ENCODE measurements at places on chromosomes 2 and 18.

DNA sequence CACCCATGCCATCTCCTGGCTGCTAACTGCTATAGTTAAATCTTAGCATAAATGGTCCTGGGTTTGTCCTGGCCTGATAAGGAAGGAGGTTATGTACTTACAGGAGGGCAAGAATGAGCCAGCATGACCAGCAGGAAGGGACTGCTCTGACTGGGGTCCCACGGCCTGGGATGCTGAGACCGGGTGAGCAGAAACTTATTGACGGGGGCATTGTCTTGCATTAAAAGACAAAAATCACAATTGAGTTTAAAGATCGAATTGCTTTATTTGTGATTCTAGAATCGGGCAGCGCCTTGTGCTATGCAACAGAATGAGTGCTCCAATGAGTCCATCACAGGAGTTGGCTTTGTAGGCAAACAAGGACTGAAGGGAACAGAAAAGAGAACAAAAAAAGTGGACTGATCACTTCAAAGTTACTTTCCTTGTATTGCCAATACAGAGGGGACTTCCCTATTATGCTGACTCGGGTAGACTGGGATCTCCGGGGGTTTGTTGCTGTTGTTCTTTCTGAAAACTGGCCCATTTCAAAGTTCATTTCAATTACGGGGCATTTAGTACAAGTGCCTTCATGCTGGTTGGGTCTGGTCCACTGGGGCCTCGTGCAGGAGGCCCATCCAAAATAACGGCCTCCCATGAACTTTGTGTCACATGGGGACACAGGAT is 87.1 kb upstream of the SLC66A3 start:
- no peak for DNase-seq

DNA sequence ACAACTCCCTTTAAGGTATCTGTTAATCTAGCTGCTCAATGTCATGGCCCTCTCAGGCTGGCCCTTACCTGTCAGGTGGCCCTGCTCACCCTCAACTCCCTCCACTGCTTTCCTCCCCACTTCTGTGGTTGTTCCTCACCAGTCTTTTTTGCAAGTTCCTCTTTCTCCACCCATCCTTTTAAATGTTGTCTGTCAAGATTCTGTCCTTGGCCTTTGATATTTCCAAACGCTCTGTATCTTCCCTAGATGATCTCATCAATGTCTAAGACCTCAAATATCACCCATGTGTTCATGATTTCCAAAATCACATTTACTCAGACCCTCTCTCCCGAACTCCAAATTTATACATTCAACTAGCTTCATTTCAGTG is 3.5 kb downstream of the PTPN2 start:
- DNase-seq = no peak

GRCh38 chr2:195360242-195360641 is 296.8 kb upstream of the SLC39A10 start:
- DNase-seq = no peak

- DNase-seq = no peak
Observed at GRCh38 chr18:64330931-64331330, 182.0 kb upstream of the LINC00305 start.

GRCh38 chr2:63545023-63545422 is 43.3 kb downstream of the WDPCP start:
- no peak for DNase-seq

GRCh38 chr2:226423498-226423960 is 376.1 kb downstream of the IRS1 start:
- DNase-seq = peak; percentile 15

GRCh38 chr2:8574196-8575037 is 107.4 kb upstream of the ID2 start:
- no peak for DNase-seq

DNA sequence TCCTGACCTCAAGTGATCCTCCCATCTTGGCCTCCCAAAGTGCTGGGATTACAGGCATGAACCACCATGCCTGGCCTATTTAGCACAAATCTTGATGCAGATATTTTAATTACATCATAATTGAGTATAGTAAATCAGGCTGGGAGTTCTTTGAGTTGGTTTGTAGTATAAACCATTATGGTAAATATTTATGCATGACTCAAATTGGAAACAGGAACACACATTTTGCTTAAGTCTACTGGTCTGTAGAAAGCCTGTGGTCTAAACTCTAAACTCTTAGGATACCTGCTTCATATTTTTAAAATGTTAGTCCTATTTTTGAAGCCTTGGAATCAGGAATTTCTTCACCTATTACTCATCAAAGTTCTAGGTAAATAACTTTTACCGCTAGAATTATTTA is 16.8 kb downstream of the ASXL3 start:
- DNase-seq = no peak

DNA sequence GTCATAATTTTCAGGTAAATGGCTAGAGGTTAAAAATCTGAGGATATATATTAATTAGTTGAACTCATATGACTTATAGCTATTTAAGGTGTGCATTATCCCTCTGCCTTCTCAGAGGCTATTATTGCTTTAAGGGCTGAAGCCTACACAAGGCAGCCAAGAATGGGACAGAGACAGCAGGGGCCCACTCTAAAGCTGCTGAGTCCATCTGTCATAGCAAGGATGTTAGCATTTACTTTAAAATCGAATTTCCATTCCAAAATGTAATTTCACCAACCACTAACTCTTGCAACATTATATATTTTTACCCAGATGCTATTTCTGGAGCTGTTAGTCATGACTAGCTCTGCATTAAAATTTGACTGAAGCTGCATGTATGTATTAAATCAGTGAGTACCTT is 236.3 kb upstream of the FSIP2 start:
- no peak for DNase-seq

DNA sequence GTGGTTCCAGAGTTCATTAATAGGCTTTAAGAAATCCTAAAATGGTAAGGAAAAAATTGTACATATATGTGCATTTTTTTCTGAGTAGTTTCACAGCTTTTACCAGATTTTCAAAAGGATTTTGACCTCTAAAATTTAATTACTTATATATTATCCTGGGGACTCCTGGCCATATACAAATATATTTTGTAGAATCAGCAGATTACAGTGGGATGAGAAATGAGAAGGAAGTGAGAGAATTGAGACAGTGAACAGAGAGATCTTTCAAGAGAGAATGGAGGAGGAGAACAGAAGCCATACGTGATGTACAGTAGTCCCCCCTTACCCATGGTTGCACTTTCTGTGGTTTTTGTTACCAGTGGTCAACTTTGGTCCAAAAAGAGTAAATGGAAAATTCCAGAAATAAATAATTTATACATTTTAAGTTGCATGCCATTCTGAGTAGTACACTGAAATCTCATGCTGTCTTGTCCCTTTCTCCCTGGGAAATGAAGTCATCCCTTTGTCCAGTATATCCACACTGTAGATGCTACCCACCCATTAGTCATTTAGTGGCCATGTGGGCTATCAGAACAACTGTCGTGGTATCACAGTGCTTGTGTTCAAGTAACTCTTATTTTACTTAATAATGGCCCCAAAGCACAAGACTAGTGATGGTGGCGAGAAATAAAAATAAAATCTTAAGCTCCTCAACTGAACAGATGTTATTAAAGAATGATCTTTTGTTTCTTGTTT is 130.4 kb upstream of the MYO3B start:
- DNase-seq = no peak

DNA sequence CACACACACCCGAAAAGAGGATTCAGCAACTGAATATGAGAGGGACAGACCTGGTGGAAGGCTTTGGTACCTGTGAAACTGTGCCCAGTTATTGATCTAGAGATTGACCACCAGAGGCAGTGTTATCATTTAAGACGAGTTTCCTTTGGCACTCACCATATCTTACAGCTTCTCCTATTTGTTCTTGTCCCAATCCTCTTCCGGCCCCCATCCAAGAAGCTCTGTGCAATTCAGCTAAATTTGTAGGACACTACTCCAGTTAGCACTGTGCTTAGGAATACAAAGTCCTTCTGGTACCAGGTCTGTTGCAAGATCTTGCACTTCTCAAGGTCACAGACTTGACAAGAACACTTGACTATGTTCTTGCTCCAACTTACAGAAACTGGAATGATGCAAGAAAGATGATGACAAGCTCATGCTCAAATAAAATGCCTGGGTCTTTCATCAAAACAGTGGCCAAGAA is 177.7 kb downstream of the TMEM247 start:
- DNase-seq = no peak

DNA sequence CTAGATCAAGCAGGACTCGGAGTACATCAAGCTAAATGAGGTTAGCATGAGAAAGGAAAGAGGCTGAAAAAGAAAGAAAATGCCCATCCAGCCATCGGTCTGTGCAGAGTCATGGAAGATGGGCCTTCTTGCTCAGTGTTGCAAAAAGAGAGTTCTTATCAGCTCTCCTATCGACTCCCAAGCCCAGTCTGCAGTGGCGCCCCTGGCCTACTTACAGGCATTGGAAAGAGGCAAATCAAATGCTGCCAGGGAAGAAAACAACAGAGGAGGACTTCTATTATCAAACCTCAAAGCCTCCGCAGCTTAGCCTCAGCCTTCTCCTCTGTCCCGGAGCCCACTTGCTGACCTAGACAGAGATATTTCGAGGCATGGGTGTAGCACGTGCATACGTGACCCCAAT is 66.0 kb downstream of the CDH2 start:
- no peak for DNase-seq

DNA sequence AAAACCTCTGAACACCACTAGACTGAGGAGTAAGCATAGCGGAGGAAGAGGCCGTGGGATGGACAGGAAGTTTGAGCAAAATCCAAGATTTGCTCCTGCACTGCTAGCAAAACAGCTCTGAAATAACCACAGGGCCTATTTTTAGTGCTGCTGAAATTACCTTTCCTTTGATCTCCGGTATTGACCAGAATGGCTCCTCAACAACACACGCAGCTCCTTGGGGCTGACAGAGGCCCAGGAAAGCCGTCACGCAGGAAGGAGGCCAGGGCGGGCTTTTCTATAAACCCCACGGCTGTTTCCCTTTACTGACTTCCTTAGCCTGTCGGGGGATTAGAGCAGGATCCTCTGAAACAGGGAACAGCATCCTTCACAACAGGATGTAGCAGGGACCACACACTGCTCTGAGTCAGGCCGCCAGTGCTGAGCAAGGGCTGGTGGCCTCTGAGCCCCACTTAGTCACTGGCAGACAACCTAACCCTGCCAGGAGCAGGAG is 80.8 kb upstream of the LCLAT1 start:
- DNase-seq = peak; percentile 17

GRCh38 chr18:48838166-48838775 is 112.5 kb downstream of the SMAD7 start:
- no peak for DNase-seq

- no peak for DNase-seq
Observed at GRCh38 chr2:173407176-173407575, 52.5 kb downstream of the CDCA7 start.

DNA sequence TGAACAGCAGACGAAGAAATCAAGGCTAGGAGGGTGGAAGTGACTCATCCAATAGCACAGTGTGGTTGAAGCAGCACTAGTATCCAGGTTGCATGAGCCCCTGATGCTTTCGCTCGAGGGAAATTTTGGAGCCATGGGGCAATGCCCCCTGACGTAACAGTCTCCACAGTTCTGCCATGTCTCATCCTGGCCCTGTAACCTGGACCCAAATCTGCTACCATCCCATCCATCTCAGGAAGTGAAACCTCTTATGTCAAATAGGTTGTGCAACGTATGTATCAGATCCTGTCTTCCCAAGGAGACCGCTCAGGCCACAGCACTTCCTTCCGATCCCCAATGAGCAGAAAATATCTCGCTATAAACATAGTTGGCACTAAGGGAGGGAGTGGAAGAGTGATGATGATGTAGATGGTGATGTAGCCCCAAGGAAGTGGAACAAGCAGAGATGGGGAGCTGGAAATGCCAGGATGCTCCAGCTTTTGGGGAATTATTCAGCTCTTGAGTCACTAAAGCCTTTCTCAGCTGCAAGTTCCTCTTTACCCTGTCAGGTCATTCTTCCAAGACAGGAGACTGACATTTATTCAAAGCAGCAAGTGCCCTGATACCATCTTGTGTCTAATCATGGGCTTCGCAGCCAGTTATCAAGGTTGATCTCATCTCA is 3.0 kb upstream of the IL1B start:
- no peak for DNase-seq

DNA sequence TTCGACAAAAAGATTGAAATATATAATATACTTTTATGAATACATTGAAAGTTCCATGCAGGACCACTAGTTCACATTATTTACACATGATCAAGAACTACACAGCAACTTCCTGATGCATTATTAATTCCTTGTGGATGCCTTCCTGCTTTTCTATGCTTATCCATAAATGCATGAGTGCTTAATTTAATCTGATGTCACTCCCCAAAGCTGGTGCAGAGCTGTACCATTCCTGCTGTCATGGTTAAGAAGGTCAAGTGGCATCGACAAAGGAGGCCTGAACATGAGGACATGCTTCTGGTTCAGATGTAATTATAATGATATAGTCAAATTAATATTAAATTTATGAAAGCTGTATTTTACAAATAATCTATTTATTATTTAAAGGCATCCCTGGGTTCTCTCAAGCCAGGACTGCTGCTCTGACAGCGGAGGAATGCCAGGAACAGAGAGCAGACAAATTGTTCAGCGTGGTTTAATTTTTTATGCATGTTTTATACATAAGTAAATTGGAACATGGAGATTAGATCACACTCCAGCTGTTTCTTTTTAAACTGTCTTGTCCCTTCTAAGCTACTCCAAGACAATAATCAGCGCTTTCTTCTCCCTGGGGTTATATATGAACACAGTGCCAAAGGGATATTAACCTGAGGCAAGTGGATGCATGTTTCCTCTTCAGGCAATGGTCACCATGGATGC is 307.3 kb upstream of the CNTNAP5 start:
- DNase-seq = no peak

- no peak for DNase-seq
Observed at GRCh38 chr18:30487962-30488361, 554.6 kb downstream of the DSC3 start.

DNA sequence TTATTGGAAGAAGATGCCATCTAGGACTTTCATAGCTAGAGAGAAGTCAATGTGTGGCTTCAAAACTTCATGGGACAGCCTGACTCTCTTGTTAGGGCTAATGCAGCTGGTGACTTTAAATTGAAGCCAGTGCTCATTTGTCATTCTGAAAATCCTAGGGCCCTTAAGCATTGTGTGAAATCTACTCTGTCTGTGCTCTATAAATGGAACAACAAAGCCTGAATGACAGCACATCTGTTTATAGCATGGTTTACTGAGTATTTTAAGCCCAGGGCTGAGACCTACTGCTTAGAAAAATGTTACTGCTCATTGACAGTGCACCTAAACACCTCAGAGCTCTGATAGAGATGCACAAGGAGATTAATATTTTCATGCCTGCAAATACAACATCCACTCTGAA is 30.8 kb downstream of the ZNF892 start:
- DNase-seq = no peak

DNA sequence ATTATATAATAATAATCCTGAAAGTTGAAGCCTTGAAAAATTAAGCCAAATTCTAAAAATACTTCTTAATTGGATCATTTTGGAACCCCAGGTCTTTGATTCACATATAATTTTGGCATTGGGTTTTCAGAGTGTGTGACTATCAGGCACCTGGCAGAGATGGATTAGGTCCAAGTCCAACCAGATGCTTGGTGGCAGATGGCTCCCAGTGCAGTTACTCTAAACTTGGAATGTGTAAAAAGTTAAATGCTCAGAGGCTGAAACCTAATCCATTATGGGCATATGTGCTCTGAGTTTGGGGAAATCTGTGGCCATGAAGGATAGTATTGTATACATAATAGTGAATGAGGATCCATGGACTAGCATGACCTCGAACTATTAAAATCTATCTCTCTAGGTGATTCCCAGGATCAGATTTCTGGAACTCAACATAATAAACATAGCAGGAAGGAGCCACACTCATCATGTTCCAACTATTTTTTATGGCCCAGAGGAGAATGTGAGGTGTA is 333.0 kb downstream of the RPRM start:
- DNase-seq = no peak

- DNase-seq = no peak
Observed at GRCh38 chr2:235300368-235301201, 193.3 kb upstream of the AGAP1 start.

GRCh38 chr2:35503738-35504199 is 851.8 kb upstream of the CRIM1 start:
- no peak for DNase-seq
